Vagina (tissue), 2 donors: ENCODE measurements at places on chromosomes 1 and 21.

- no peak for DNase-seq
Observed at GRCh38 chr1:74763807-74764206, 30.9 kb downstream of the TYW3 start.

GRCh38 chr1:178345238-178345637 lies 151.5 kb downstream of the CLEC20A start:
- no peak for DNase-seq

DNA sequence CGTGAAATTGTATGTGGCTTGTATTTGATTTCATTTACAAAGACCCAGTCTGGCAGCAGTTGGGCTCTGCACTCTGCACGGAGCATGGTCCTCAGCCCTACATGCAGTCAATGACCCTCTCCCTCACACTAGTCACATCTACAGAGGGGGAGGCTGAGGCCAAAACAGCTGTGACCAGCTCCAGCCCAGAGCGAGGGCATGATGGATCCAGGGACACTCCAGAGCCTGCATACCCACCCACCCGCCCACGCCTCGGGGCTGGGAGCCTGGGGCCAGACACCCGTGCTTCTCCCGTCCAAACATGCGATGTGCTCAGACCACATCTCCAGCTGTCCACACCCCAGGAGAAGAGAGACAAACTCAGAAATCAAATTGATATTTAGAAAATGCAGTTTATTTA lies 14.0 kb upstream of the PRDM16 start:
- no peak for DNase-seq

- no peak for DNase-seq
Observed at GRCh38 chr1:90561103-90561783, 155.9 kb downstream of the BARHL2 start.

GRCh38 chr1:1441002-1441888 lies 5.8 kb downstream of the VWA1 start:
- no peak for DNase-seq

GRCh38 chr1:76583875-76584477 lies 283.3 kb upstream of the ST6GALNAC5 start:
- no peak for DNase-seq

GRCh38 chr1:229370601-229371021 lies 27.8 kb upstream of the CCSAP start:
- no peak for DNase-seq

DNA sequence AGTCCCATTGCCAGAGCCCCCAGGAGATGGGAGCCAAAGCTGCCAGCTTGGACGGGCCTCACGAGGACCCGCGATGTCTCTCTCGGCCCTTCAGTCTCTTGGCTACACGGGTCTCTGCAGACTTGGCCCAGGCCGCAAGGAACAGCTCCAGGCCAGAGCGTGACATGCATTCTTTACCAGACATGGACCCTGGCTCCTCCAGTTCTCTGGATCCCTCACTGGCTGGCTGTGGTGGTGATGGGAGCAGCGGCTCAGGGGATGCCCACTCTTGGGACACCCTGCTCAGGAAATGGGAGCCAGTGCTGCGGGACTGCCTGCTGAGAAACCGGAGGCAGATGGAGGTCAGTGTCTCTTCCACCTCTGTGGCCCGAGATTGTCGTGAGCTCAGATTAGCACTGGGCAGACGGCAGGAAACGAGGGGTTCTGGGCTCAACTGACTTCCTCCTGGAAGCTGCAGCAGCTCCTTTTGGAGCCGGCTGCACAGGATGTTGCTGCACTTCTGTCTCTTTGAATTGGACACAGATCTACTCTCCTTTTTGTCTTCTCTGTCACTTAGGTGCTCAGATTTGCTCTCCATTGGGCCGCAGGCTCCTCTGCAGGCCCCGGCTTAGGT lies 68.0 kb downstream of the DISC1 start:
- DNase-seq = no peak

DNA sequence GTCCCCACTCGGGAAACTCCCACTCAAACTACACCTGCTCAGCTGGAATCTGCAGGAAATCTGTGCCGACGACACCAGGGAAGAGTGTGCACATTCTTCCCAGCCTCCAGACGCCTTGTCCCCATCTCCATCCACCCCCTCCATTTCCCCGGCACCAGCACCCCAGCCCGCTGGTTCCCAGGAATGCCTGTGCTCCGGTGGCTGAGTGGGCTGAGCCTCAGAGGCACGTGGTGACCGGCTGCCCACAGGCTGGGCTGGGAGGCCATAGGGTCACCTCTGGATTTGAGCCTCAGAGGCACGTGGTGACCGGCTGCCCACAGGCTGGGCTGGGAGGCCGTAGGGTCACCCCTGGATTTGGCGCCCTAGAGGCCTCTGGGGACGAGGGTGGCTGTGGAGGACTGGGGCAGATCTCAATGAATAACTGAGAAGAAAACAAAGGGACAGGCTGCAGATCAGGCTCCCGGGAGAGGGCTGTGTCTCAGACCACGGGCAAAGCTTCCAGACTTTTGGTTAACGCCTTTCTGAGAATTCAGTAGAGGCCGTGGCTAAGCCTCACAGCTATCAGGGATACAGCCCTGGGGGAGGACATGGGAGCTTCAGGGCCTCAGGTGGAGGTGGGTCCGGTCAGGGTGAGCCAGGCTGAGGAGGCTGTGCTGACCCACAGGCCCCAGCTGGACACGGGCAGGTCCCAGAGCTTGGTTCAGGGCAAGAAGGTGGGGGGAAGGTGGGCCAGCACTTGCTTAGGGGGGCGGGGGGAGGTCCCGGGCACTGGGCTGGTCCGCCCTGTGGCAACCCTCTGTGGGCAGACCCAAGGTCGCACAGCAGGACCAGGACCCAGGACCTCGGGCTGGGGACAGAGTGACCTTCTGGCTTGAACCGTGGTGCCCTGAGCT lies 17.3 kb upstream of the TTLL10 start:
- no peak for DNase-seq

GRCh38 chr21:45541221-45542039 lies 810 bp downstream of the SLC19A1 start:
- peak; percentile 84 for DNase-seq

- DNase-seq = no peak
Observed at GRCh38 chr1:162699366-162699765, 67.1 kb downstream of the DDR2 start.

- DNase-seq = no peak
Observed at GRCh38 chr1:10781137-10781536, 15.3 kb downstream of the CASZ1 start.

DNA sequence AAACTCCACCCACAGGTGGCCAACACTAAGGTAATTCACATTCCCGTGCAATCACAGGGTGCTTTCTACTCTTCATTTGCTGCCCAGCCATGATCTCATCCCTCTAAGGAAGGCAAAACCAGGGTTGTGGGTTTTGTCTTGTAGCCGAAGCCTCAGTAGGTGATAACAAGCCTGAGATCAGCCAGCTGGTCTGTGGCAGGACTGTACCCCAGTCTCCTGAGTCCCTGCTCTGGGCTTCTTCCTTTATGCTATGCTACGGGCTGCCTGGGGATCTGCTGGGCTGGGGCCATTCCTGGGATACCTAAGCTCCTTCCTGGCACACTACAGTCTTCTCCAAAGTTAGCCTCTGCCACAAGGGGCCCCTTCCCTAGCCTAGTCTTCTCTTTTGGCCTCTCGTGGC lies 9.8 kb downstream of the PPFIA4 start:
- no peak for DNase-seq

DNA sequence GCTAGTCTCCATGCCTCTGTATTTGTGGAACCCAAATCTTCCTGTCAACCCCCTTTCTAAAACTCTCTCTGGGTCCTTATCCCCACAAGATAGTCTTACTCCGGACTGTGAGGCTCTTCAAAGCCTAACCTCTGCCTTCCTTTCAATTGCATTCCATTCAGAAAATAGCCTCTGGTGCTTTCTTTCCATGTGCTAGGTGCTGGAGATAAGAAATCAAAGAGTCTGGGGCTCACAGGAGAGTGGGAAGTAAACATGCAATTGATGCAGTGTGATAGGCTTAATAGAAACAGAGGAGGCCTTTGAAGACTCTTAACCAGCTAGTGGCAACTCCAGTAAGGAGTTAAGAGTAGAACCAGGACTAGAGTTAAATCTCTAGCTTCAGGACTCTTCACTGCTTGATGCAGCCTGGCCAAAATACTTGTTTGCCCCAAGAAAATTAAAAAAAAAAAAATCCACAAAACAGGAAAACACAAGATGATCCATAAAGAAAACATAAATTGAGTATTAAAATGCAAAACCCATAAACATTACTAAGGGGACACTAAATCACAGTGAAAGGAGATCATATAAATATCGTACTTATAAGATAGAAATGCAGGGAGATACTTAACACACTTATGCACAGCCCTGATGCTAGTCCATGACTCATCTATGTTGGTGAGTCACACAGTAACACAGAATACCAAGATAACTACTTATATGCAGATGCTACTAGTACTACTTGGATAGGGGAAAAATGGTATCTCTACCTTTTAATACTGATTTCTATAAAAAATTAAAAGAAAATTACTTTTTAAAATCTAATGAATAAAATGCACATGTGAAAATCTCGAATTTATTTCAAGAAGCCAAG lies 341.5 kb downstream of the KCNH1 start:
- no peak for DNase-seq

- no peak for DNase-seq
Observed at GRCh38 chr1:241263346-241263745, 93.7 kb downstream of the RGS7 start.

- no peak for DNase-seq
Observed at GRCh38 chr1:246255773-246256172, 251.3 kb downstream of the SMYD3 start.

DNA sequence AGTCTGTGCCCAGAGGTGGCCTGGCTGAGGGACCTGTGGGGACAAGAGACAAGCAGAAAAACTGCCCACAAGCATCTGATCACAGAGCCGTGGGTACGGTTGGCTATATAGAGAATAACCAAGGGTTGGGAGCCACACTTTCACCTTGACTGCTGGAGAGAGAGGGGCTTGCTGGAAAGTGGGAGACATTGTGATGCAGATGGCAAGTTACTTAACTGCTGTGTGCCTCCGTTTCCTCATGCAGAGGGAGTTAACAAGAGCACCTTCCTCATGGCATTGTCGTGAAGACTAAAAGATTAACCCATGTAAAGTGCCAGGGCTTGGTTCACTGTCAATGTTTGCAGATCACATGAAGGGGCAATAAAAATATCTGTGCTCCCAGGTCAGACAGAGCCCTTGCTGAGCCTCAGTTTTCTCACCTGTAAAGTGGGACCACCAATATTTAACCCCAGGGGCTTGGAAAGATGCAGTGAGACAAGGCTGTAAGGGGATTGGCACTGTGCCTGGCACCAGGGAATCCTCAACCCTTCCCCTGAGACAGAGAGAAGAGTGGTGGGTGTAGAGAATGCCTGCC lies 52.8 kb downstream of the SDC3 start:
- DNase-seq = no peak

- DNase-seq = no peak
Observed at GRCh38 chr1:165501970-165502348, 41.8 kb upstream of the LRRC52 start.

DNA sequence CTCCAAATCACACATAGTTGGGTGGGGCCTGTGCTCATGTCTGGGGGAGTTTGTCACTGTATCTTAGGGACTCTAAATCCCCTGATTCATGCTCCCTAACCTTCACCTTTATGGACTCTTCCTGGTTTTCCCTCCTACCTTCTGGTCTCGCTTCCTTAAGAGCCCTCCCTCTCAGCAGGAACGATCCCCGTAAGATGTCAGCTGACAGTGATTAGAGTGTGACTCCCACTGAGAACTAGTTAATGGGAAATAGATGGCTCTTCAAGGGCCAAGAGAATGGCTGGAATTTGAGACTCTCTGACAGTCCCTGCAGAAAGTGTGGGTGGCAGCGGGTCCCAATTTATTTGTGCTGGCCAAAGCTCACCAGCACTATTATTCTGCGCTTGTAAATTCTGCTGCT lies 22.0 kb downstream of the LYPD8 start:
- no peak for DNase-seq

DNA sequence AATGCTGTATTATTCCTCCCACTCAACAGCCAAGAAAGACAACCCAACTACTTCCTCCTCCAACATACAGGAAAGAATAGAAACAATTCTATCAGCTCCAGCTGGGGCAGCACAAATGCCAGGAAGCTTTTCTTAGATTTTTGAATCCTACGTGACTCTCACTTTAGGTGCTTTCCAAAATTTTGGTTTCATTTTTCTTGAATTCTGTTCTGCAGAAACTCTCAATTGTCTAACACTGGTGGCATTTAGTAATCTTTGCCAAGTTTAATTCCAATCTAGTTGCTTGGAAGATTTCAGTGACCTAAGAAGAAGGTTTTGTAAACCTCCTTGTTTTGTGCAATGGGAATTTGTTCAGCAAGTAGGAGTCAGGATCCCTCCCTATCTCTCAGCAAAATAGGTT lies 37.1 kb upstream of the DOCK7 start:
- DNase-seq = no peak
